ENCODE measurements at places on chromosomes 1 and 21.

- no peak for DNase-seq
These were observed 54.6 kb upstream of the POU2F1 start for GRCh38 chr1:167165948-167166689.

DNA sequence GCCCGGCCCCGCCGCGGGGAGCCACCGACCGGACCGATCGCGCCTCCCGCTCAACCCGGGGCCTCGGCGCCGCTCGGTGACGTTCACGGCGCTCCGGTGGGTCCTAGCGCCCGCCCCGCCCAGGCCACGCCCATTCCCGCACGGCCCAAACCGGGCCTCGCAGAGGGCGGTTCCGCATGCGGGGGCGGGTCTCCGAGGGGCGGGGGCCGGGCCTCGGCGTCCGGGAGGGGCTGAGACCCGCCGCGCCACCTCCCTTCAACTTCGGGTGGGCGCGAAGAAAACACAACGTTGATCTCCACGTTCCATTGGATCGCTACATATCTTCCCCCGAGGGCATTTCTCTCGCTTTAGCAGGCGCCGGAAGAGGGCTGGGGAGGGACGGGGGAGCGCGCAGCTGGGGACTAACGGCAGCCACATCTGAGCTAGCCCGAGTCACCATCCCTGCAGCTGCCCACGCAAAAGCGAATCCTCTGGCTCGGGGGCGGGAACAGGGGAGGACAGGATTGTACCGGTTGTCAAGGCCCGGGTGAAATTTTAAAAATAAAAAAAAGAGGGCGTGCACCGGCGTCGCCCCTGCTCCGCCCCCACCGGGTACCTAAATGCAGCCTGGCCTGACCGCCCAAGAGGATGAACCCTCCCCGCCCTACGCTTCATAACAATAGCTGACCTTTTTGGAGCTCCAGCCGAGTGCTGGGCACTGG lies at the start of gene MAD2L2:
TSS of gene MAD2L2 (minus strand) at position 78 of the 701 bp plus-strand sequence. CDS start 547 bp downstream, outside the sequence.
- peak; percentile 83 for DNase-seq

DNA sequence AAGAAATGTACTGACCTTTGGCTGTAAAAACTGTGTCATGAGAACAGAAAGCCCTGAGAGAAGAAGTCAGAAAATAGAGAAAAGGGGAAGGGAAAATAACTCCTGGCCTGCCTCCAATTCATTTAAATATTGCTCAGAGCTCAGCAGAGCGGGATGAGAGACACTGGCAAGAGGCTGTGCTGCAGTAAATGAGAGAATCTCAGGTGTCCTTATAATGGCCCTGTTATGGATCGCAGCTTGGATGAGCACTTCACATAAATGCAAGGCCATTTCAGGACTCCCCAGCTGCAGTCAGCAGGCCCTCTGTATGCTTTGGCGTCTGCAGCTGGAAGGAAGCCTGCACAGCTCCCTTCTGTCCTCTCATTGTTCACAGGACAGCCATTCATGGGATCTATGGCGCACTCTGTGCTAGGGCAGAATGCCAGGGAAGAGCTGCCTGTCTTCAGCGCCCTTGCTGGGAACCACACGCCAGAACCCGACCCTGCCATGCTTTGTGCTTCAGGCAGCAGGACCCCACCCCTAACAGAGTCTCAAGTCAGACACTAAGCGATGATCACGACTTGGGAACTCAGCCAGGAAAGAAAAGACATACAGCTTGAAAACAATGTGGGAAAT lies 20.7 kb upstream of the ABCB10 start:
- peak; percentile 63 for DNase-seq

DNA sequence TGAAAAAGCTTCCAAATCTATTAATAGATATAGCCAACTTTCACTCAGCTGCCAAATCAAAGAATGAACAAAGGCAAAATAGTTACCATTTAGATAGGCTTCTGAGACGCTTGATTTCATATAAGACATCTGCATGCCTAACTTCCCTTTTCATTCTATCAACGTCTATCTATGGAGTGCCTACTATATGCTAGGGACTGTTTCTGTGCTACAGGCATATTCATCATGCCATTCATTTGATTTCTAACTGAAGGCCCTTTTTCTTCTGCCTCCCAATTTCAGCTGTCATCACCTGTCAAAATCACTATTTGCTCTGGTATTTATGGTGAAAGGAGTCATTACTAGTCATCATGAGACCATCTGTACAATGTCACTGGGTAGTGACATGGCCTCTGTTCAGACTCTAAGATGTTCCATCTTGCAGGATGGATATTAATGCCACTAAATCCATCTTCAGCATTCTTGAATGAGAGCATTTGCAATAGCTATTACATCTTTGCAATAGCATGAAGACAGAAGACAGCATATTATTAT lies 4.3 kb upstream of the KRTAP13-1 start:
- no peak for DNase-seq

DNA sequence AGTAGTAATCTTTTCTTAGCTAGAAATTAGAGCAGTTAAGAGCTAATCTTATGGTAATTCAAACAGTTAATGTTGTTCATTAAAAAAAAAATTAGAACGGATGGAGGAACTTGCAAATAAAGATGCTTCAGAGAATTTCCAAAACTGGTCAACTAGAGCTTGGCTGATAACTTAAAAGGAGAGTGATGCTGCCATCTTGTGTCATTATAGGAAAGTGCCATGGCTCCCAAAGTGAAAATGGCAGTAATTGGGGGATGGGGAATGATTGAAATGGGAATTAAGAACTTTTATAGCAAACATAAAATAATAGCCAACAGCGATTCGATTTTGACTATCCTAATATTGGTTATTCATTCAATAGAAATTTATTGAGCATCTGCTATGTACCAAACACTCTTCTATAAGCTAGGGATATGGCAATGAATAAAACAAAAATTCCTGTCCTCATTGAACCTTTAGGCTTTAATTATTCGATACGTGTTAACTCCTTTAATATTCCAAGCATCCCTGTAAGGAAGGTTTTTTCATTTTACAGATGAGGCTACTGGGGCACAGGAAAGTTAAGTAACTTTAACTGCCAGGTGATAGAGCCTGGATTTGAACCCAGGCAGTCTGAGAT lies 5.7 kb upstream of the PLPP3 start:
- DNase-seq, result peak; percentile 82

GRCh38 chr1:184056921-184057555 lies 5.5 kb downstream of the TSEN15 start:
- peak; percentile 80 for DNase-seq

- DNase-seq, result no peak
These were observed 4.1 kb downstream of the GJA5 start for GRCh38 chr1:147756341-147756740.

DNA sequence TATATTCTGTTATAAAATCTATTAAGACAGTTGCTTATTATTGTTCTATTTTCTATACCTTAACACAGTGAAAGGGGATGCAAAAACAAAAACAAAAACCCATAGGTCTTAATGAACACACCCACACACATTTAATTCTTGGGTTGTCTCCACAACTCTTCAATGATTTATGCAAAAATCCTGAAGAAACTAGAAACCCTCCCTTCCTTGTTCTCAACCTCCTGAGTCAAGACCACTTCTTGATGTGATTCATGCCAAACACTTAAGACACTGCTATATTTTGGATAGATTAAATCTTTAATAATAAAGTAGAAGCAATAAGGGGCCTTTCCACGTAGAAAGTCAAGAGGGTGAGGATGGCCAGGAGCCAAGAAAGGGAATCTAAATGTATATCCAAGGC lies 23.4 kb downstream of the SCAF4 start:
- DNase-seq, result no peak

GRCh38 chr1:230517326-230517725 lies 91.2 kb upstream of the PGBD5 start:
- no peak for DNase-seq

DNA sequence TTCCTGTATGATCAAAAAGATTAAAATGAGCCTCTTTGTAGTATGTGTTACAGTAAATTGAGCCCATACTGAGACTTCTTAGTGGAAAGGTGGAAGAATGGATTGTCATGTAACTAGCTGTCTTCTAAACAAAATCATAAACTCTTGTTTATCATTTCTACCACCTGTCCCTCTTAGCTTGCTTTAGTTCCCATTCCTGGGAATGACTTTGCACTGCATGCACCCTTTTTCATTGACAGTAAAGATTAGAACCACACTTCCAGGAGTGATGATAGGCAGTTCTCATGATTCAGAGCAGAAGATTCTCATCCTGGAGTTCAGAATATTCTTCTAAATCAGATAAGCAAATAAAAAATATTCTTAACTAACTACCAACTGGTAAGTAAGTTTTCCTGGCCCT lies 28.0 kb downstream of the DENND2D start:
- DNase-seq, result no peak

DNA sequence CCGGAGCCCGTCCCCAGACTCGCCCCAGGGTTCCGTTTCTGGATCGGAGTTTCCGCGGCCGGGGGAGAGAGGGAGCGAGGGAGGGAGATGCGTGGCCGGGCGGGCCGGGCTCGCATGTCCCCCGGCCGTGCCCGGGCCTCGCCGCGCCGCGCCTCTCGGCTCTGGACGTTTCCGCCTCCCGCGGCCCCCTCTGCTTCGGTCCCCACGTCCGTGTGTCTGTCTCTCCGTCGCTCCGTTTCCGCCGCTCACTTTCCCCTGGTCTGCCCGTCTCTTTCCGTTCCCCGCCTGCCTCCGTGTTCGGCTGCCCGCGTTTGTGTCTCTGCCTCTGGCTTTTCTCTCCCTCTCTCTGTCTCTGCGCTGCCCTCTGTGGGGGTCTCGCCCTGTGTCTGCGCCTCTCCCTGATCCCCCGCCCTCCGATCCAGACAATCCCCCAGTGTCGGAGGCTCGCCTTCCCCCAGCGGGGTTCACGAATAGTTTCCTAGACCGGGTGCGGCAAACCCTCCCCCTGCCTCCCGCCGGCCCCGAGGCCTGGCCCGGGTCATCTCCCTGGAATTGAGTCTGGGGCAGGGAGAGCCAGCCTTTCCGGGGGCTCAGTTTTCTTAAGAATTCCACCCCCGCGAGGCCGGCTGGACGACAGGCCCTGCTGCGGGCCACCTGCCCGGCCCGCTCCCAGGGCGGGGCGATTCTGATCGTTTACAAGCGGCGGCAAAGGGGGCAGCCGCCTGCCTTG lies 735 bp downstream of the NBL1 start:
- DNase-seq, result peak; percentile 33

GRCh38 chr1:207691841-207692240 lies 46.9 kb downstream of the CR1L start:
- DNase-seq, result no peak

- peak; percentile 34 for DNase-seq
These were observed 108.2 kb downstream of the TIAM1 start for GRCh38 chr21:31235671-31236450.

DNA sequence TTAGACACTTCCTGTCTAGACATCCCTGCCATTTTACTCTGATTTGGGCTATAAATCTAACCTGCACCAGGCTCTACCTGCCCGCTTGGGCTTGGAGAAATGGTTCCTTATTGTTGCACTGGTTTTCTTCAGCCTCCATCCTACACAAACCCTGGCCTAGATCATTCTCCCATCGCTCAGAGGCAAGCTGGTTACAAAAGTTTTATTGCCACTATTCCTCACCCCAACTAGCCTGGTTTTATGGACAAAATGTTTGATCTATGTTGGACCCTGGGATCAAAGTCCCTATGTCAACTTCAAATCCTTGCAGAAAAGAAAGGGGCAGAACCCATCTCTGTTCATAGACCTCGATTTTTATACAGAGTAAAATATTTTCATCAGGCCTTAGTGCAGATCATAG lies 31.5 kb upstream of the MTF2 start:
- no peak for DNase-seq

DNA sequence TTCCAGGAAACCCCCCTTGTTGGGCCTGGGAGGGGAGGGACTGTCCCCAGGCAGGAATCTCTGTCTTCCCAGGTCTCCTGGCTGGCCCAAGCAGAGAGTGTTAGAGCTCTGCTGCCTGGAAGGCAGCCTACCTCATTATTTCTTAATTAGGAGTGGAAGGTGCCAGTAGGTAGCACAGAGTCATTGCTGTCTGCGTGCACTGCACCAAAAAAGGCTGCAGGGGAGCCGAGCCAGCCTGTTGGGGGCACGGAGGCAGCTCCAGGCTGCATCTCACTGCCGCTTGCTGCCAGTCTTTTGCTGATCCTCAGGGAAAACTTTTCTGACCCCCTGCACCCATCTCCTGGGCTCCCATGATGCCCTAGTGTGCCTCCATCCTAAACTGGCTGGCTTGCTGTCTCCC lies 58.1 kb downstream of the LRRN2 start:
- DNase-seq, result no peak

DNA sequence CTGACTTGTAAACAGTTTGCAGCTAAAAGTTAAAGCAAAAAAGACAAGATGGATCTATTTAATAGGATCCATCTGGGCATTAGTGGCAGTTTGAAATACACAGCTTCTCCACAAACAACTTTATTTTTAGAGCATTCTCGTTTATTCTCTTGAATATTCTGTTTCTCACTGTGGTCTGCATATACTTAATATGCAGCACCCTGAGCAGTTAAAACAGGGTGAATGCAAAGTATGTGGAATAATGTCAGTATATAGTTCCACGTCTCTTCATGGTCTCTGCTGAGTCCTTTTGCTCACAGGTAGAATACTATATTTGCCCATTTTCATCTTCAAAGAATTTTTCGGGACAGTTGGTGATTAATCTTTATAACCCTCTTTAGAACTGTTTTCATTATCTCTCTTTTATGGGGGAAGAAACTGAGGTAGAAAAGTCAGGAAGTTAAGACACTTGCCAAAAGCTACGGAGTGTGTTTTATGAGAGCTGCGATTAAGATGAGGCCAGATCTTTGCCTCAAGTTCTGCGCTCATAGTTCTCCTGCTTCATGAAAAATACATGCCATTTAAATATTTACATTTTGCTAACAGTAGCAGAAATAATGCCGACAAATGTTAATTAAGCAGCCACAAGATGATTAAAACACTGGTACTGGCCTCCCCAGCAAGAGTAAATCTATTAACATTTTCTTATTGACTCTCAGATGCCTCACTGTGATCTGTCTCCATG lies 115.6 kb downstream of the PTBP2 start:
- DNase-seq, result no peak

DNA sequence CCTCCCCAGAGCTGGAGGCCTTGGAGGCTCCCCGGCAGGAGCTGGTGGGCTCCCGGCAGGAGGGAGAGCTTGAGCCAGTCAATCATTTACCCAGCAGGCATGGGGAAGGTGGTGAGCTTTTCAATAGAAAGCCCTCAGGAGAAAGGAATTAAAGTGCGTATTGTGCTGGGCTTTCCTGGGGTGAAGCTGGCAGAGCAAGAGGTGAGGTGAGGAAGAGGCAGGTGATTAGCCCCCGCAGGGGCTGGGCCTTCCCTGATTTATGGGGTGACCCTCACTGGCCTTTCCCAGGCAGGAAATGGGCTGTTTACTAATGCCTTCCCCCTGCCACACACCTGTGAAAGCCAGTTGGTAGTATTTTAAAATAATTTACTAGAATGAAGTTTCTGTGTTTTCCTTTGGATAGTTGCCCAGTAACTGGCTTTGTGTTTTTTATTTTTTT lies 25.8 kb downstream of the CLDN14 start:
- no peak for DNase-seq

DNA sequence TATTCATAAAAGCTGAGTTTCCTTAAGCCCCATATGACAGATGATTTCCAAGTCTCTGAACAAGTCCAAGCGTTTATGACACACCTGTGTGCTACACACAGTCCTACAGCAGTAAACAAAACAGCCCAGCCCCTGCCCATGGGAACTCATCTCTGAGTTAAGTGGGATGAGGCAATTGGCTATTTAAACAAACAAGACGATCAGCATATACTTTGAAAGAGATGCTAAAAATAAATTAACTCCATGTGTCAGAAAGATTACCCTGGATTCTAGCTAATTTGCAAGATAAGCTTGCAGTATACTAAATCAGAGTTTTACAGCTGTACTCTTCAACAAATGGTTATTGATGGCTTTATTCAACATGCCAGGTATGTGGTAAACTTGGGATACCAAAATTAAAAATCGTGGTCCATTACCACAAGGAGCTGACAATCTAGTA lies 7.0 kb downstream of the PSMG1 start:
- no peak for DNase-seq
